ENCODE measurements at places on chromosomes 7 and 10.

DNA sequence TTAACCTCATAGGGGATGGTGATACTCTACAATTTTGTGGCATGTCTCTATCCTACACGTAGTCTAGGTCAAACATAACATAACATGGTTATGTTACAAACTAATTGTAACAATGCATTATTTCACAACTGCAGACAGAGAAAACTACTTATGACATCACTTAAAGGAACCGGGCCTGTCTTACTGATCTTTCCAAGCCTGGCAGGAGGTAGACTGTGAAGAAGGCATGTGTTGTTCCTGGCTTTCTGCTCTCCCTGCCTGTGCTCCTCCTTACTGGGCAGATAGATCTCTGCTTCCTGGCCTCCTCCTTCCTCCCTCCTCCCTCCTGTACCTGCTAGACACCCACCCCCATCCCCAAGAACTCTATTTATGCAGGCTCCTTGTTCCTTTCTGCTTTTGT, 5.4 kb downstream of the CACNB2 start:
- DNase-seq = no peak

DNA sequence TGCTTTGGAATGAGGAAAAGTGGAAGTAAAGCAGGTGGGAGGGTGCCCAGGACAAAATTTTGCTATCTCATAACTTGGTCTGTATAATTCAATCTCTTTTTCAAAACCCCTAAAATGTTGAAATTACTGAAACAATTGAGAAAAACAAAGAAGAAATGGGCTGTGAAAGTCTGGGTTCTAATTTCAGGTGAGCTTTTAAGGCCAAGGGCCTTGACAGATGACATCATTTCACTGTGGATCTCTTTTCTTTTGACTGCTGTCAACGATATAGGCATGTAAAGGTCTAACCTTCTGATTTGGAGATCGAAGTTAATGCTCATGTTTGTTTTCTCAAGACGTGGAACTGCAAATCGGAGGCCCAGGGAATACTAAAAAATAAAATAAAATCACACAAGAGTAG, 127.8 kb downstream of the ITGA8 start:
- DNase-seq = no peak

DNA sequence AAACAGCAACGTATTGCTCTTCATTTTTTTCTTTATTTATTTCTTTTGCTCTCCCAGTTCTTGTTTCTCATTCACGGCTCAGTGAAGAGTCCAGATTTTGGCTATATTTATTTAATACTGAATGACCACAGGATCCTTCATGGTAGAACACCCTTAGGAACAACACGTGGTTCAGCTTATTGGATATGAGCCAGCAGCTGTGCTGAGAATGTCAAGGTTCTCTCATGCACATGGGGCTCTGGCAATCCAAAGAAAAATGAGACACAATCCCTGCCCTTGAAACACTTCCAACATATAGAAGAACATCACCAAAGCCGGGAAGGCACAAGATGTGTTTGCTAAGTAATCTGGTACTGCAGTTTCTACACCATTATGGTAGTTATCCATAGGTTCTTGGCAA, 852.9 kb downstream of the SORCS1 start:
- DNase-seq = no peak

GRCh38 chr7:115178835-115179234, 256.9 kb downstream of the MDFIC start:
- no peak for DNase-seq

- no peak for DNase-seq
These were observed 19.4 kb downstream of the ITGB1 start for GRCh38 chr10:32938554-32939061.

DNA sequence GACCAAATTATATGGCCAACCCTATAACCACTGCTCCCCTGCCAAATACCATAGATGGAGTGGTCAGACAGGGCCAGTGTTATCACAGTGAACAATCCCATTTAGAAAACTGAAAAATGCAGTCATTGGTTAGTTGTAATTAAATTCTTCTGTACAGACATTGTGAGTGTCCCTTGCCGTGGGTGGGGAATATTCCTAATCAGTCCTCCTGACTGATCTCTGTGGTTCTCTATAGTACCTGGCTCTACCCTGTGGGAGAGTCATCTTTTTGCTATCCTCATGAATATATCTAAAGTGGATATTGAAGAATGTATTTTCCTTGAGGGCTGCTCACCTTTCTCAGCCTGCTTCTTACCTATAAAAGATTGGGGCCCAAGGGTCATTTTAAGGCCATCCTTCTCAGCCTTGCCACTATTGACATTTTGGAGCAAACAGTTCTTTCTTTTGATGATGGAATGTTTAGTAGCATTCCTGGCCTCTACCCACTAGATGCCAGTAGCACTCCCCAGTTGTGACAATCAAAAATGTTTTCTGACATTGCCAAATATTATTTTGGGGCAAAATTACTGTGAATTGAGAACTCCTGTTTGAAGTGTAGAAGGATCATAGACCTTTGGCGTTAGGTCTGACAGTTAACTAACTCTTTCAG, 110.2 kb downstream of the MAPK8 start:
- DNase-seq = no peak

- DNase-seq = no peak
These were observed 365.9 kb downstream of the REEP3 start for GRCh38 chr10:63887023-63887589.

DNA sequence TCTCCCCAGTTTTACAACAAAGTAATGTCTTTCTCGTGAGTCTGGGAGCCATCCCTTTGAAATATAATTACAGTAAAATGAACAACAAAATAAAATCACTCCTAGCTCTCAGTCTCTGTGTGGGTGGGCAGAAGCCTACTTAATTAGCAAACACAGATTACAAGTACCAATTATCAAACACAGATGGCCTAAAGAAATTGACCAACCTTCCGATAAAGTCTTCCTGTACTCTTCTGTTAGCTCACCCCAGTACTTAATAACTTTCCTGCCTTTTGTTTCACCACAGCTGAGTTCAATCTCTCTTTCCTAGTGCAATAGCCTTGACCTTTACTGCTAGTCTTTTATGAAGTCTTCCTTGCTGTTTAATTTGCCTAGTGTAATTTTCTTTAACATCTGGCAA, 719.2 kb upstream of the MBL2 start:
- DNase-seq = no peak

DNA sequence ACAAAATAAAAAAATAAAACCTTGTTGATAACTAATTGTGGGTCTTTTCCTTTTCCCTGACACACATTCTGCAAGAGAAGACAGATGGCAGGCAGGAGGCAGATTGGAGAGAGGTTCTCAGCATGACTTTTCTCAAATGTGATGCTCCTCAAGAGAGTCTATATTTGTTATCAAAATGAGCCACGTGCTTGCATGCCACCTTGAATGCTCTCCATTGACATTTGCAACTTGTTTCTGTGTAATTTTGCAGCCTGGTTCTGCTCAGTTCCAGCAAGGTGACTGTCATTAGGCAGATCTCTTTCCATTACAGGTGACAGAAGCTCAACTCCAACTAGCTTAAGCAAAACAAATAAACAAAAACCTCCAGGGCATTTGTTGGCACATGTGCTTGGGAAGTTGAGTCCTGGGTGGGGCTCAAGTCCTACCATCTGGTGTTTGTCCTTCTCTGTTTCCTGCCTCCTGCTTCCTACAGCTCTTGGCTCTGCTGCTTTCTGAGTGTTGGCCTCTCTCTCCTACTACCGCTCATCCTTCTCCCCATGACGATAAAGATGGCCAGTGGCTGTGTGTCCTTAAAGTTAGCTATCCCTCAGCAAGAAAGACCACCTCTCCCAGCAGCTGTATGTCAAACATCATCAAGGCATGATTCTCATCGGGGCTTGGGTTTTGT, 56.7 kb downstream of the GRK5 start:
- DNase-seq = no peak

DNA sequence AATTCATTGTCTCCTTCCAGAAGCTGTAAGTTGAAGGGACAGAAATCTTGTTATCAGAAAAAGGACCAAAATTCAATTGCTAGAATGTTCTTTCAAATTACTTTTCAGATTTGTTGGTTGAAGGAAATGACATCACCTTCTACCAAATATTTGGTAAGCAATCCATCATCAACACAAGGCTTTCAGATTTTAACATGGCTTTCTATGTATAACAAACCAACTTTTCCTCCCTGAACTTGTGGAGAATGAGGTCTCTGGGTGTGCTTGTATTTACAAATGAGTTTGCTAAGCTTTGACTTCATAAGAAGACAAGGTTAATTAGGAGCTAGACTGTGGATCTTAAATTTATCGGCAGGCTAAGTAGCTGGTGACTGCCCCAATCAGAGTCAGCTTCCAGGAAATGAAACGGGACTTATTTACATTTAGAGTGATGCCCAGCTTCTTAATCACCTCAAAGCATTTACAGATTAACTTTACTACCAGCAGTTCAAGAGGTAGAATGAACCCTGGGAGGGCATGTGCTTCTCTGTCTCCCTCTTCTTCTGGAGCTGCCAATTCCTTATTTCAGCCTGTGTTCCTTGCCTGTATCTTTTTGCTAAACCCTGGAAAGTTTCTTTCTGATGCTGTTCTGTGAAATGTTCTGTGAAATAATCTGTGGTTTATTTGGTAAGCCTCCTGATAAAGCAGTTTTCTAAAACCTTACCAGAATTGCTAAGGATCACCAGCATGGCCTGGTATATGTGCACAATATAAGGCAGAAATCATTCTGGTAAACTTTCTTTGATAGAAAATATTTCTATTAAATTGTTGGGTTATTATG, 248.8 kb upstream of the FZD8 start:
- no peak for DNase-seq

GRCh38 chr7:135190703-135191102, 20.2 kb upstream of the CYREN start:
- DNase-seq = no peak

GRCh38 chr7:44729949-44730590, 18.6 kb upstream of the ZMIZ2 start:
- no peak for DNase-seq

GRCh38 chr10:104601166-104601565, 39.9 kb upstream of the SORCS3 start:
- no peak for DNase-seq

GRCh38 chr10:107619139-107619538, 454.6 kb upstream of the SORCS1 start:
- DNase-seq = no peak

- DNase-seq = no peak
These were observed 50.6 kb upstream of the DUSP5 start for GRCh38 chr10:110446954-110447608.

- DNase-seq = no peak
These were observed 266.4 kb upstream of the KLF14 start for GRCh38 chr7:131000389-131000788.

DNA sequence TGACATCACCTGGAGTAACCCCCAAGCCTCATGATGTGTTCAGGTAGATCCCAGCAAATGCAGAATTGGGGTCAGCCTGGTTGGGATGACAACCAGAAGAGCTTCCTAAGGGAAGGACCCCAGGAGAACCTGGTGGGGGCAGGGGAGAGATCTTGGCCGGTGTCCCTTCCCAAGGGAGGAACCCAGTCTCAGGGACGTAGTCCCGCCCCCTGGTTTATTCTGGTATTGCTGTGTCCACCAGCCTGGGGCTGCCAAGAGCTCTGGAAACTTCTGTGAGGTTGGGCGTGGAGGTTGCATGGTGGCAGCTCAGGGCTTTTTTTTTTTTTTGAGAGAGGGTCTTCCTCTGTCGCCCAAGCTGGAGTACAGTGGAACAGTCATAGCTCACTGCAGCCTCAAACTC, 19.4 kb downstream of the GTF2IRD1 start:
- no peak for DNase-seq

DNA sequence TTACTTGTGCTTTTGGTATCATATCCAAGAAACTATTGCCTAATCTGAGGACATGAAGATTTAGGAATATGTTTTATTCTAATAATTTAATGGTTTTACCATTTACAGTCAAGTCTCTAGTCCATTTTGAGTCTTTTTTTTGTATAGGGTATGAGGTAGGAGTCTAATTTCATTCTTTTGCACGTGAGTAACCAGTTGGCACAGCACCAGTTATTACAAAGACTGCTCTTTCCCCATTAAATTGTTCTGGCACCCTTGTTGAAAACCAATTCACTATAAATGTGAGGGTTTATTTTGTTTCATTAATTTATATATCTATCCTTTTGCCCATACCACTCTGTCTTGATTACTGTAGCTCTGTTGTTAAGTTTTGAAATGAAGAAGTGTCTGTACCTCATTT, 381.6 kb downstream of the SUGCT start:
- no peak for DNase-seq

GRCh38 chr7:149205690-149206381, 10.5 kb downstream of the ZNF282 start:
- no peak for DNase-seq

GRCh38 chr7:127882313-127882920, 148.8 kb downstream of the LRRC4 start:
- DNase-seq = no peak

DNA sequence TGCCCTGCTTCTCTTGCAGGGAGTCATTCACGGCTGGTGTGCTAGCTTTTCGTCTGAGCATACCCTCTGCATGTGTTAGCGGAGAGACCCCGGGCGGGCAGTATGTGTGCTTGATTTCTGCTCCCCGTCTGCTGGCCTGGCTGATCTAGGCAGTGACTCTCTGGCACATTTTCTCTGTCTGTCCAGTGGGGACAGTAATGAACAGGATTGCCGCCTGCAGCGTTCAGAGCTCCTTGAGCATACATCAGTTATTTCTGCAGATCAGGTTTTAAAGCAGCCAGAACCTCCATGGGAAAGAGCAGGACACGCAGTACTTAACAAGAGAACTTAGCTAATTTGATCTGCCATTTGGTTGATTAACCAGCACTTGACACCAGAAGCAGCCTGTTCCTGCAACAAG, 242.5 kb downstream of the CELF2 start:
- DNase-seq = no peak

DNA sequence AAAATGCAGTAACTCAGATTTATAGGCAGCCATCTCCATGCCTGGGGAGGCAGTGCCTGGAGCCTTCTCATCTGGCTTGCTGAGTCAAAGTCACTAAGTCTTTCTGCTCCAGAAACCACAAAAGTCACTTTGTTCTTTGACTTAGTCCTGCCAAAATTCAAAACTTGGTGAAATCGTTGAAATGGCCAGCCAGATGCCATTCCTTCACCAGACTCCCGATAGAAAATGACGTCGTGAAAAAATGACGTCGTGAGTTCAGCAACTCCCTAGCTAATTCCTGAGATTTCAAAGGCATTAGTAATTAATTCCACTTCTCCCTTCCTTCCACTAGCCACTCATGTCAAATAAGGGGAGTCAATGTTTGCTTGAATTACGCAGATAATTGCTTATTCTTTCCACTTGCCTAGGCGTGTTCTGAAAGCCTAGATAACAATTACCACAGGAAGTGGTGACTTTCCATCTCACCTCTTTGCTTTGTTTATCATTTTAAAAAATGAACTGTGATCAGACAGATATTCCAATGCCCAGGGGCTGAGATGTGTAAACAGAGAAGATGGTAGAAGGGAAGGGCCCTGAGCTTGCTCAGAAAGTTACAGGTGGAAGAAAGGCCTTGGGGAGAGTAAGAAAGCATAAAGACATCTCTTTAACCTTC, 48.5 kb upstream of the OSBPL3 start:
- DNase-seq = no peak

GRCh38 chr7:29309041-29309854, 114.7 kb downstream of the CHN2 start:
- no peak for DNase-seq

DNA sequence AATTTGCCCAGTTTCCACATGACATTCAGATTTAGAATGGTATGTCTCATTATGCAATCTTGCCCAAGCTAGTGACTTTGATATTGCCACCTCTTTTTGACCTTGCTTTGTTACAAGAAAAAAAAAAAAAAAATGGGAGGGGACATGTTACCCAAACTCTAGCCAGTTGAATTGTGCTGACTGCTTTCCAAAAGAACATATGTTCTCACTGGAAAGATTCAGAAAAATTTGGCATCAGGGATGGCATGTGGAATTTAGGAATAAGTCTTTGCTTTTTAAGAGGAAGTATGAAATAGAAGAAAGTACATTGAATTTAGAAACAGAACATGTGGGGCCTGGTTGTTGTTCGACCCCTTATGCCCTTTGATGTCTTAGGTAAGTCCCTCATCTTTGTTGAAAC, 846.8 kb downstream of the NRG3 start:
- DNase-seq = no peak
